ENCODE measurements at places on chromosomes 12 and 14.

DNA sequence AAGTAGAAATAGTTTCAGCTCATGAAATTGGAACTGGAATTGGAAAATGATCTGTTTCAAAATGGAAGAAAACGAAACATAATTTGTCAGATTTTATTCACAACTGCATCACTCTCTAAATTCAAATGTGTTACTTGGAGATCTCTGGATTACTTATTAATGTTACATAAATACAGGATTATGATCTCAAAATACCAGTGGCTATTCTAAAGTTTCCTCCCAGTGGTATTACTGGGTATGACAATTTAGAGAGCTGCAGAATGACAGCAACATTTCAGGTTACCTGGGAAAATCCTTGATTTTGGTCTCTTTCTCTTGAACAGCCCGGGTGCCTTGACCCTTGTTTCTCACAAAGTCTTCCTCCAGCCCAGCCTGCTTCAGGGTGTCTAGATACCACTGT is 14.2 kb downstream of the FAM161B start:
- DNase-seq = no peak

DNA sequence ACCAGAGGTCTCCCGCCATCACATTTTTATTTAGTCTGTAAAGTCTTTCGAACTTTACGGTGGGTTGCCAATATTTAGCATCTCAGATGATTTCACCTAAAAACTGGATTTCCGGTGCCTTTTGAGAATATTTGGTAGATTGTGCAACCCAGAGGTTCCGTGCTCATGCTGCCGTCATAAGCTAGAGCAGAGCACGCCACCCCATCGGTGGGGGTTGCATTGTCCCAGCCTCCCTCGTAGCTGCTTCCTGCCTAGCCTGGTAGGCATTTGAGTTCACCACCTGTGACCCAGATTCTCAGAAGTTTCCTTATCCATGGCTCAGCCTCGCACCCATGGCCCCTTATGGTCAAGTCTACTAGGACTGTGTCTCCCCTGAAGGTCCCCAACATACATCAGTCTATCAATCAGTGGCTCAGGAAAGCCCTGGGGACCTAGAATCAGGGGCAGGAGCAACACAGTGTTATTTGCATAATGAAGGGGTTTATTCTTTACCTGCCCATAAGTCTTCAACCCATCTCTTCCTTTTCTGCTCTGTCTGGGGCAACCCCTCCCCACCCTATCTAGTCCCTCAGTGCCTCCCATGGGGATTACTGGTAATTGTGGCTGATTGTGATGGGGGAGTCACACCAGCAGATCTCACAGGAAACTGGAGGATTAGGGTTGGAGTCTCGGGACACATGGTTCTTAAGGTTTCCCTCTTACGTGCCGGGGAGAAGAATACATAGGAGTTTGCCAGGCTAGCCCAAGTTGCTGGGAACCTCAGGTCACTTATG is 152.3 kb downstream of the PHETA1 start:
- DNase-seq = no peak

- DNase-seq = peak; percentile 1
These were observed 932.3 kb downstream of the FLRT2 start for GRCh38 chr14:86462193-86462753.

DNA sequence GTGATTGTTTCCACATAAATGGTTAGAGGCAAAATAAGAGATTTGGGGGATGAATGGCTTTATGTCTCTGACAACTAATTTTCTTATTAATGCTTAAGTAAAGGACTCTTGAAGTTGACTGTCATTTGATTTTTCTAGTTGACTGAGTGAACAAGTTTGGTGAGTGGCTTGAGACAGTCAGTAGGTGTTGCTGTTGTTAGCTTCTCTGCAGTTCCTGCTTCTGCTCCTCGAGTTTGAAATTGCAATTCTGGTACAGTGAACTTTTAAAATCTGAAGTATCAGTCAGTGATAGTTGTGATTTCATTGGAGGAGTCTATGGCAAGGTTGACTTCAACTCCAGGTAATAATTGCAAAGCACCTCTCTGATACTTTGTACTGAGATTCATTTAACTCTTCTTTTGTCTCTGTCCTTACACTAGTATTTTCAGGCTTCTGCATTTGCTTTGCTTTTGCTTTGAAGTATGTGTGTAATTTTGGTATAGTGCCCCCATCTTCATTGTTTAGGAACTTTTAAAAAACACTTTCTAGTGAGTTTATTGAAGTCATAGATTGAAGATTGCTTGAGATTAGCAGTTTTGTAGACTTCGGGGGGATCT is 415.5 kb downstream of the PCNX1 start:
- DNase-seq = no peak

DNA sequence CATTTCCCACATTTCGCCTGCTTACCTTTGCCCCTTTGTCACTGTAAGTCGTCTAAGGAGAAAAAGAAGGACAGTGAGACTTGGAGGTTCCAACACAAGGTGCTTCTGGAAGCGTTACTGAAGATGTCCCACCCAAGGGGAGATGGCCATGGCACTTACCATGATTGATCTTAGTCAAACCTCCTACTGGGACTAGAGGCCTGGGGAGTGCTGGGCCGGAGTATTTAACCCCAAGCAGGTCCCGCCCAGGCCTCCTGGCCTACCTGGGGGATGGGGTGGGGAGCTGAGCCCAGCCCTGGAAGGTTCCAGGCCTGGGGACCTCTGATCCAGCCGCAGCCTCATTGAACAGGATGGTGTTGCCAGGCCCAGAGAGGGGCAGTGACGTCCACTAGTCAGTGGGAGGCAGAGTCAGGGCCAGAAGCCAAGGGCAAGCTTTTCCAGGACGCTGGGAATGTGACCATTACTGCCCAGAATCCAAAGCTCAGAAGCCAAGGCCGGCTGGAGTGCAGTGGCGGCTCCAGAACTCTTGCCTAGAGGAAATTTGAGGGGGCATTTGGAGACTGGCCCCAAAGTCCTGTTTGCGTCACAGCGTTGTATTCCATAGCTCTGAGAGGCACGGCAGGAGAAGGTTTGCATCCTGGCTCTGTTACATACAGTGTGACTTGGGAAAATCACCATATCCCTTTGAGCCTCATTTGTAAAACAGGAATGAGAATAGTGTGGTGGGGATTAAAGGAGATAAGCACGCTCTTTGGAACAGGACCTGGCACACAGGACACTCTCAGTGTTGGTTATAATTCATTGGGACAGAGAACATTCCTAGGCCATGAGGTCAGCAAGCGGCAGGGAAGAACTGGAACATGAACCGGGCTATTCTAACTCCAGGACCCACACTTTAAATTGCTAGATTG is at the start of gene HPD:
HPD (minus strand) TSS at position 198 of the 911 bp plus-strand sequence; CDS start at position 162, 36 bp downstream.
- DNase-seq = no peak

DNA sequence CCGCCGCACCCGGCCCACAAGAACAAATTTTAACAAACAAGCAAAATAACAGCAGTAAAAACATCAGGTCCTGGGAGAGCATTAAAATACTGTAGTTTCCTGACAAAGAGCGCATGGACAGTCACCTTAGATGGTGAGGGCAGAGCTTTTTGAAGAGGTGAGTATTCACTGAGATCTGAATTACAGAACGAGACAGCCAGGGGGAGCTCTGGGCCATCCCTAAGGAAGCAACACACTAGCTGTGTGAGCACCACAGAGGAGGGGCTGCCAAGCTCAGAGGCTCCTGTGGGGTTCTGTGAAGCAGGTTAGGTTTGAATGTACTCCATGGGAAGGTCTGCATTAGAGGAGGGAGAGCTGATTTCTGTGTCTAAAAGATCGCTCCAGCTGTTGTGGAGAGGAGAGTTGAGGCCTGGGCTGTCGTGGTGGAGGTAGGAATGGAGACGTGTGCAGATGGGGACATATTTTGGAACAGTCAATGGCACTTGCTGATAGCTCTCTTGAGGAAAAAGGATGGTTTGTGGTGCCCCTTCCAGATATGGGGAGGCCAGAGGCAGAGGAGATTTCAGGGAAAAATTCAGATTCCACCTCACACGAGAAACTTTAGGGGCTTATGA is 72.9 kb downstream of the TRAFD1 start:
- DNase-seq = peak; percentile 4

Measured in LNCaP clone FGC (cell line).